ENCODE measurements at places on chromosomes 13 and 19.

GRCh38 chr19:49983645-49984229 lies 22.8 kb upstream of the SIGLEC11 start:
- peak; percentile 49 for DNase-seq

- DNase-seq, result no peak
Observed at GRCh38 chr13:32024750-32025149, 6.8 kb upstream of the FRY start.

- no peak for DNase-seq
Observed at GRCh38 chr13:85615031-85615430, 184.2 kb downstream of the SLITRK6 start.

- DNase-seq, result no peak
Observed at GRCh38 chr19:51131780-51132680, 7.3 kb downstream of the SIGLEC9 start.

GRCh38 chr19:12665281-12665573 lies 1.3 kb downstream of the MAN2B1 start:
- DNase-seq, result no peak

DNA sequence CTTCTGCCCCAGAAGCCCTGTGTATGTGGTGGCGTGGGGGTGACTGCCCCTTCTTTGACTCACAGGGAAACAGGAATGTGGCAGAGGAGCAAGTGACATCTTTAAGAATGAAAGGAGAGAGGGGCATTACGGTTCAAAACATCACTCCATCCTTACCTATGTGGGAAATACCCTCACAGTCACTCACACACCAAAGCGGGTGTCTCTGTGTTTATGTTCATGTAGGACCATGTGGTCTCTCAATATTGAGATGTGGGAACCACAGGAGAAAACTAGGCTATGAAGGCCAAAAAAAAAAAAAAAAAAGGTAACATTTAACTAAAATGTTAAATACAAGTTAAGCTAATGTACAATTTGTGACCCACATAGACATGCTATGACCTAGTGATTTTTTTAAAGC lies 153.6 kb upstream of the GPR12 start:
- DNase-seq, result no peak

DNA sequence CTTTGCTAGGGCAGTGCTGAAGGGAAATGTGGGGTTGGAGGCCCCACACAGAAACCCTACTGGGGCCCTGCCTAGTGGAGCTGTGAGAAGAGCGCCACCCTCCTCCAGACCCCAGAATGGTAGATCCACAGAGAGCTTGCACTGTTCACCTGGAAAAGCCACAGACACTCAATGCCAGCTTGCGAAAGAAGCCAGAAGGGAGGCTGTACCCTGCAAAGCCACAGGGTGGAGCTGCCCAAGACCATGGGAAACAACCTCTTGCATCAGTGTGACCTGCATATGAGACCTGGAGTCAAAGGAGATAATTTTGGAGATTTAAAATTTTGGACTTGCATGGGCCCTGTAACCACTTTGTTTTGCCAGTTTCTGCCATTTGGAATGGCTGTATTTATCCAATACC lies 615.4 kb upstream of the MIR17HG start:
- no peak for DNase-seq

DNA sequence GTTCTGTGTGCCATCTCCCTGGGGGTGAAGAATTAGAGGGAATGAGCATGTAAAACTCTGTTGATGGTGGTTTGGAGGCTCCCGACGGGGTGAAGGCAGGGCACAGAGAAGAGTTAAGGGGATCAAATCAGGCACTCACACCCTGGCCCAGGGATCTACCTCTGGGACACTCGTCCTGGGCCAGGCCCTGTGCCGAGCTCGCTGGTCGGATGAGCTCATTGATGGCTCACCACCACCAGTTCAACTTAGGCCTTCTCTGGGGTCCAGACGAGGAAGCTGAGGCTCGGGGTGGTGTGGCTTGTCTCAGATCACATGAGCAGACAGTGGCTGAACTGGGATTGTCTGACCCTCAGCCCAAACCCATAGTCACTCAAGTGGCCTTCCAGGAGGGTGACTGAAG lies 1.6 kb downstream of the NACC1 start:
- no peak for DNase-seq

GRCh38 chr13:109233293-109233692 lies 553.1 kb downstream of the IRS2 start:
- DNase-seq, result no peak

DNA sequence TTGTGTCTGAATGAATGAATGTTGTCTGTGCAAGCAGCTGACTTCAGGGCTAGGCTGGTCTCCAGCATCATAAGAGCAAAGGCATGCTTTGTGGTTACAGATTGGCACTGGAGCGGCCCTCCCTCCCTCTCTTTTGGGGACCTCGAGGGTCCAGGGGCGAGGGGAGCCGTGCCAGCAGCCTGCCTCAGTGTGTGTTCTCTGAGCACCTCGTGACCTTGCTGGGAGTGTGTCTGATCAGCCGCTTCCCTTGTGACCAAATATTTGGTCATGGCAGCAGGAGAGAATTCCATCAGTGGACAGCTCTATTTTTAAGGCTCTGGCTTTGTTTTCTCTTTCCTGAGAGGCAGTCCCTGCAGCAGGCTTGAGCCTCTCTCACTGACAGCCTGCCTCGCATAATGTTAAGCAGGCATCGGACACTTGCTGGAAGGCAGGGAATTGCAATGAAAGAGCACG lies 329.7 kb downstream of the UQCRFS1 start:
- no peak for DNase-seq

DNA sequence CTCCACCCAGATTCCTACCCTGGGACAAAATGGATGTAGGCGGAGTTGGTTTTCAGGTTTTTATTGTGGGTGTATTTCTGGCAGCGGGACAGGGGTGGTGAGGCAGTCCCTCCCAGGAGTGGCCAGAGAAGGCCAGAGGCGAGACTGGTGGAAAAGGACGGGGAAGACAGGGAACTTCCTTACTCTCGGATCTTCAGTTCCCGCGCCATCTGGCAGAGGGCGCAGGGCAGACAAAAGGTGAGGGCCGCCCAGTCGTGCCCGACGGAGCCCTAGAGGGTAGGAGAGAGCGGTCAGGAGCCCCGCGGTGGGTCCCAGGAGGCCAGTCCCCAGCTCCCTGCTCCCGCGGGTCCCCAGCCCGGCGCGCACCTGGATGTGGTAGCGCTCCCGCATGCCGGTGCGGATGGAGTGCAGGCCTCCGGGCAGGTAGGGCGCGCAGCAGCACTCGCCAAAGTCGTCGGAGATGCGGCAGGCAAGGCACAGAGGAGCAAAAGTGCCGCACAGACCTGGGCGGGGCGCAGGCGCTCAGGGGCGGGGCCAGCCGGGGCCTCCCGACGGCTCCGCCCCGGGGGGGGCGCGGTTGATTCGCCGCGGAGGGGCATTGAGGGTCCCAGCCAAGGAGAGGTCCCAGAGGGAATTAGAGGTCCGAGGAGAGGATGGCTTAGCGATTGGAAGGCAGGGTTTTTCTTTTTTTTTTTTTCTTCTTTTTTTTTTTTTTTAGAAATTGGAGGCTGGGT lies 3.0 kb downstream of the CNFN start:
- peak; percentile 59 for DNase-seq

GRCh38 chr13:100129605-100130004 lies 40.7 kb downstream of the PCCA start:
- no peak for DNase-seq

- no peak for DNase-seq
Observed at GRCh38 chr13:27415116-27415515, 9.3 kb upstream of the GTF3A start.

DNA sequence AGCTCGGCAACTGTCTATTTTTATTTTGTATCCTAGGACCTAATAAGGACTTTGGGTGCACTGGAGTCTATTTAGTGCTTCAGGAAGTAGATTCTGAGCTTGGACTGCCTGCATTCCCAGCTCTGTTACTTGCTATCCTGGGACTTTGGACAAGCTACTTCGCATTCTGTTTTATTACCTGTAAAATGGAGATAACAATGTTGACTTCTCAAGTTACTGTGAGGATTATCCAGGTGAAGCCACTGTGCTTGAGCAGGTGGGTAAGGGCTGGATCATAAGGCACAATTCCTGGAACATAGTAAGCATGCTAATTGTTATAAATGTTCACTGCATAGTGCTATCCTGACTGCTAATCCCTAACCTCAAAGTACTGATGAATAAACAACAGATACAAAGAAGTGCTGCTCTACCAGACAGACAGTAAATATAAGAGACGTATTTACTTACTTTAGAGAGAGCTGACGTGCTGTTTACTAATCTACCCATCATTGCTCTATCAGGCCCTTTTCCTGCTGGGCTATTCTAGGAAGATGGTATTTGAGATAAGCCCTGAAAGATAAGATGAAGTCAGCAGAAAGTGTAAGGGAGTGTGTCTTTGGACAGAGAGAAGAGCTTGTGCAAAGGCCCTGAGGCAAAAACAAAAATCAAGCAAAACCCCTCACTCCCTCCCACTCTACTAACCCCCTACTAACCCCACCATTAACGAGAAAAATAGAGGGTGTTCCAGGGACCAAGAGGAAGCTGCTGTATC lies 50.8 kb upstream of the FLT1 start:
- no peak for DNase-seq

GRCh38 chr19:3849092-3849491 lies 19.7 kb downstream of the ZFR2 start:
- DNase-seq, result peak; percentile 13

DNA sequence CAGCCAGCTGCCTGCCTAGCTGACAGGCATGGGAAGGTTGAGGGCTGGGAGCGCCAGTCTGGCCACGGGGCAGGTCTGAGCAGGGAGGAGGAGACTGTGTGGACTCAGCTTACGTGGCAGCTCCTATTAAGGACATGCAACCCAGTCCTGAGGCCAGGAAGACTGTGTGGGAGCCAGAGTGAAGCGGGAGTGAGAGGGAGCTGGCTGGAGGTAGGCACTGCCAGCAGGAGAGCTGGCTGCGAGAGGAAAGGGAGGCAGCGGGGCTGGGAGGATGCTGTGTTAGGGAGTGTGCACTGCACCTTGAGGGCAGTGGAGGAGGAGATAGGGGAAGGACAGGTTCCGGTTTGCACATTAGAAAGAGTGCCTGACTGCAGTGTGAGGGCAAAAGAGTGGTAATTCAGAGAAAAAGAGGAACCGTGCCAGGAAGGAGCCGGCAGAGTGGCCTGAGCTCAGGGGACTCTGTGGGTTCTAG lies 99.2 kb downstream of the SLC7A1 start:
- DNase-seq, result no peak

DNA sequence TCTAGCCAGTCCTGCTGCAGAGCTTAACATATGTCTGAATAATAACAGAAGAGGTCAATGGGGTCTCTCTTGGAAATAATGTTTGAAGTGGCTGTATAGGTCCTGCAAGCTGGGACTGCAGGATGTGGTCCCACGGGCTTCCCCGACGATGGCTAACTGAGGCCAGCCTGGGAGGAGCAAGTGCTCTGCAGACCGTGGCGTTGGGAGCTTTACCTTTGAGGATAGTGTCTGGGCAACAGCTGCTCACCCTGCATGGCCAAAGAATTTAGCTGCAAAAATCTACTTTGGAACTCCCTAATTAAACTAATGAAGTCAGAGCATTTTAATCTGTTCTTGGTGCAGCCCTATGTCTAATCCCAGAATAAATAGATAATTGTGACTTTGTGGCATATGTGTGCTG lies 18.2 kb upstream of the AMER2 start:
- no peak for DNase-seq

DNA sequence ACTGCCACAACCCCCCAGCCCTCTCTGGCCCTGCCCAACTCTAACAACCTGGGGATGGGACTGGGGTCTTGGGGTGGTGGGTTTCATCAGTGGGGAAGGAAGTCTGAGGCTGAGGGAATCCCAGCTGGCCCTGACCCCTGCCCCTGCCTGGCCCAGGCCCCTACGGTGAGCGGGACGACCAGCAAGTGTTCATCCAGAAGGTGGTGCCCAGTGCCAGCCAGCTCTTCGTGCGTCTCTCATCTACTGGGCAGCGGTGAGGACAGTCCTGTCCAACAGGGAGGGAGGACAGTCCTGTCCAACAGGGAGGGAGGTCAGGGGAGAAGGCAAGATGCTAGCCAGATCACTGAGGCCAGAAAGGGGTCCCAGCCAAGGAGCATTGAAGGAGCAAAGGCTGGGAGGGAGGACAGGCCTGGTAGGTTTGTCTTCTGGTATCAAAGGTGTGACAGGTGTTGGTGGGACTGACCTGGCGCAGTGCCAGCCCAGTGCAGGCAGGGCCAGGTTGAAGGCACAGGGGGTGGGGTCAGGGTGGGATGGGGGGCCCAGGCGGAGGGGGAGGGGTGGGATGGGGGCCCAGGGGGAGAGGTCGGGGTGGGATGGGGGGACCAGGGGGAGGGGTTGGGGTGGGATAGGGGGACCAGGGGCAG lies 12.1 kb upstream of the LTBP4 start:
- DNase-seq, result no peak

- DNase-seq, result no peak
Observed at GRCh38 chr19:41734156-41734555, 21.2 kb upstream of the CEACAM6 start.

GRCh38 chr13:47036294-47037008 lies 139.6 kb upstream of the HTR2A start:
- no peak for DNase-seq

- DNase-seq, result no peak
Observed at GRCh38 chr19:21749090-21749489, 18.3 kb downstream of the ZNF100 start.

DNA sequence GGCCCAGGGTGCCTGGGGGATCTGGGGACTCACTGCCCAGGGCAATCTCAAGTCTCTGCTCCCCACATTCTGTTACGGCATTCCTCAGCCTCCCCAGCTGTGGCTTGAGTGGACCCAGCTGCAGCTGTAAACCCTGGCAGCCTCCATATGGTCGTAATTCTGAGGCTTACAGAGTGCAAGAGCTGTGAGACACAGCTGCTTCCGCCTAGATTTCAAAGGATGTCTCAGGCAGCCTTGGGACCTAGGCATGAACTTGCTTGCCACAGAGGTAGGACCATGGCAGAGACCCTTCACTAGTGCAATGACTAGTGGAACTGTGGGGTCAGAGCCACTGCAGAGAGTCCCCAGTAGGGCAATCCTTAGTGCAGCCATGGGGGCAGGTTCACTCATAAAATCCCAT lies 297.5 kb downstream of the ENOX1 start:
- DNase-seq, result no peak

- peak; percentile 21 for DNase-seq
Observed at GRCh38 chr19:35000647-35001501, 751 bp downstream of the GRAMD1A start.

DNA sequence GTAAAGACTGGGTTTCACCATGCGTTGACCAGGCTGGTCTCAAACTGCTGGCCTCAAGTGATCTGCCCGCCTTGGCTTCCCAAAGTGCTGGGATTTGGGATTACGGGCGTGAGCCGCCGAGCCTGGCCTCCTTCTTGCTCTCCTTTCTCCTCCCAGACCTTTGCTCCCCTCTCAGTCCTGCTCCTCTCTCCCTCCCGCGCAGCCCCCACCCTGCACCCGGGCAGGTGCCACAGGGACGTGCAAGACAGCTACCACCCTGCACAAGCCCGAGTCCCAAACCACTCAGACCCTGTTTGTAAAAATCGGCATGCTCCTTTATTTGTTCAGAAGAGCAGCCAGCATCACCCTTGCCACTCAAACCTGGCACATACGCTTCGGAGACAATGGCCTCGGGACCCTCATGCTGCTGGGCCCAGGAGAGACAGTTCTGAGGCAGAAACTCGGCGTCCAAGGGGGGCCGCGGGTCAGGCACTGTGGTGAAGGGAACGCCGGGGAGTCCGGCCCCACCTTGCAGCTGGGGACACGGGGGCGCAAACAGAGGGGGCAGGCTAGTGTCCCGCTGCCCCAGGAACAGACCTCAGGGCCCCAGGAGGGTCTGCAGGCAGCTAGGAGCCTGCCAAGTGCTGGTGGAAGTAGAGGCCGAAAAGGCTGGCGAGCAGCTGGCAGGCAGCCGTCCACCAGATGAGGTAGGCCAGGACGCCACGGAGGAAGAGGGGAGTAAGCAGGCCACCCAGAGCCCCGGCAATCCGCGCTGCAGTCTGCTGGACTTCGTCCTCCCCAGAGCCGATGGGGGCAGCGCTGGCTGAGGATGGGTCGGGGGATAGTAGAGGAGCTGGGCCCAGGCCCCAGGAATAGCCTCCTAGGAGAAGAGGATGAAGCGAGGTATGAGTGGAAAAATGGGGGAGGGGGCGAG lies 18.7 kb downstream of the TMEM161A start:
- DNase-seq, result no peak
